ENCODE measurements at places on chromosomes 12 and 14.

DNA sequence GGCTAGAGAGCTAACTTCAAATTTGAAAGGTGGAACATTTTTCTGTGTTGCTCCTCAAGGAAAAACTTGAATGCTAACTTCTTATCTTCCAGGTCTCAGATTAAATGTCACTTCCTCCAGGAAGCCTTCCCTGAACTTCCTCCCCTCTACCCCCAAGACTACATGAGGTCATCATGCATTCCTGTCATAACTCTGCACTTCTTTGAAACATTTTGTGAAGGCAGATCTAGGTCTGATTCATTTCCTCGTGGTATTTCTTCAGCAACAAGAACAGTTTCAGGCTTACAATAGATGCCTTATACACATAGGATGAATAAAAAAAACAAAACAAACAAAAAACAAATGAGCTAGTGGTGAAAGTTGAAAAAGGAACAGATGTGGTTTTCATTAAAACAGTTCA is 97.1 kb upstream of the SRRM4 start:
- DNase-seq = no peak

DNA sequence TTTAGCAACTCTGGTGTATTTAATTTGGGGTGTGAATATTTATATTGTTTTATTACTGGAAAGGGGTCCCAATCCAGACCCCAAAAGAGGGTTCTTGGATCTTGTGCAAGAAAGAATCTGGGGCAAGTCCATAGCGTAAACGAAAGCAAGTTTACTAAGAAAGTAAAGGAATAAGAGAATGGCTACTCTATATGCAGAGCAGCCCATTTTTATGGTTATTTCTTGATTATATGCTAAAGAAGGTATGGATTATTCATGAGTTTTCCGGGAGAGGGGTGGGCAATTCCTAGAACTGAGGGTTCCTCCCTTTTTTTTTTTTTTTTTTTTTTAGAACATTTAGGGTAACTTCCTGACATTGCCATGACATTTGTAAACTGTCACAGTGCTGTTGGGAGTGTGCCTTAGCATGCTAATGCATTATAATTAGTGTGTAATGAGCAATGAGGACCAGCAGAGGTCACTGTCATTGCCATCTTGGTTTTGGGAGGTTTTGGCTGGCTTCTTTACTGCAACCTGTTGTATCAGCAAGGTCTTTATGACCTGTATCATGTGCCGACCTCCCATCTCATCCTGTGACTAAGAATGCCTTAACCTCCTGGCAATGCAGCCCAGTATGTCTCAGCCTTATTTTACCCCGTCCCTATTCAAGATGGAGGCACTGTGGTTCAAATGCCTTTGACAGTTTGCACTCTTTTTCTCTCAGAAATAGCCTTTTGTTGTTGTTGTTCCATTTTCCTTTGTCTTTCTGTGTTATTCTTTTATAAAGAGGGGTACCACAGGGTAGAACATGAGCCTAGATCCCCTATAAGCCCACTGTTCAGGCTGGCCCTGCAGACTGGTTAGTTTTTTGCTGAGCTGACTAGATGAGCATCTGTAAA is 75.5 kb upstream of the DCD start:
- peak; percentile 24 for DNase-seq

GRCh38 chr12:107859367-107859766 is 84.9 kb downstream of the ASCL4 start:
- no peak for DNase-seq

DNA sequence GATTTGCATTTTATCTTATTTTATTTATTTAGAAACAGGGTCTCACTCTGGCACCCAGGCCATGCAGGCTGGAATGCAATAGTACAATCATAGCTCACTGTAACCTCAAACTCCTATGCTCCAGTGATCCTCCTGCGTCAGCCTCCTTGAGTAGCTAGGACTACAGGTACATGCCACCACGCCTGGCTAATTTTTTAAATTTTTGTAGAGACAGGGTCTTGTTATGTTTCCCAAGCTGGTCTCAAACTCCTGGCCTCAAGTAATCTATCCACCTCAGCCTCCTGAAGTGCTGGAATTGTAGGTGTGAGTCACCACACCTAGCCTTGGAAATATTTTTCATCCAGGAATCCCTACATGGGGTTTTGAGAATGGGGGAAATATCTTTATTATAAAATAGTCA is 84.6 kb downstream of the MAPKAPK5 start:
- no peak for DNase-seq

GRCh38 chr12:121576851-121577391 is 3.9 kb downstream of the KDM2B start:
- no peak for DNase-seq

DNA sequence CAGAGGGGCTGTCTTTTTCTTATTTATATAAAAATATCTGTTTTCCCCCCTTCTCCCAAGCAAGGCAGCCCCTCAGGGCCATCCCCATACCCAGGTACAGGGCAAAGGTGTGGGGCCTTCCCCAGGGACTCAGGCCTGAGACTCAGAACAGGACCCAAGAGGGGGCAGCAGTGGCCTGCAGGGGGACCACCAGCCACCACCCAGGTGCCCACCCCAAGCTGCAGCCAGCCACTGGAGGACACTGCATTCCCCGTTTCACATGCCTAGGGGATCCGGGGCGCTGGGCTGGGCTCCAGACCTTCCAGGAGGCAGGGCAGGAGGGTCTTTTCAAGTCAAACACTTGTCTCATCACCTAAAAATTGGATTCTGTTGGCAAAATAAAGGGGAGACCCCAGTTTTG is 83.3 kb downstream of the SCARB1 start:
- DNase-seq = no peak

- DNase-seq = no peak
These were observed 17.1 kb downstream of the OTUB2 start for GRCh38 chr14:94043111-94043755.

DNA sequence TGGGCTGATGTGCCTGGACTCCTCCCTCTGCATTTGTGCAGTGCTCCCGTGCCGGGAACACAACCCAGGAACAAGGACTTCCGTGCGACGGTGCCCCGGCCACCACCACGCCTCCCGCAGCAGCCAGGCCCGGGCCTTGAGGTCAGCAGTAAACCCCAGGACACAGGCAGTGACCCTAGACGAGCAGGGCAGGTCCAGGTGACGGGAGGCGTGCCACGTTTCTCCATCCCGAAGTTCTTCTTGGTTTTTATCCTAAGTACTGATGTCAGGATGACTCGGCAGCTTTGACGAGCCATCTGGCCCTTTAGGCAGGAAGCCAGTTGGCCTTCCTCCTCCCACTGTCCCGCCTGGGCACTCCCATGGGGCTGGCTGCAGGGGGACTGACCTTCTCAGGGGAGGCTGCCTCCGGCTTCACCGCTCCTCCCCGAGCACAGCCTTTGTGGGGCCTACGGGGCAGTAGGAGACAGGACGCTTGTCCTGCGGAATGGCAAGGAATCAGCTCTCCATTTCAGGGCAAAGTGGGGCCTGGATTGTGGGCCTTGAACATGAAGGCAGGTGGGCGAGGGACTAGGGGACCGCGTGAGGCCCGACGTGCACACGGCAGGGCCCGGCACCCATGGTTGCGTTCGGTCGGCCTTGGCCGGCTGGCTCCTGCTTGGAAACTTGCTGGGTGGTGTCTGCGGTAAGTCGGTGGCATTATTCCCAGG is 94.1 kb downstream of the FBXL14 start:
- DNase-seq = no peak

- no peak for DNase-seq
These were observed 630.9 kb downstream of the DIO2 start for GRCh38 chr14:79580414-79580813.

DNA sequence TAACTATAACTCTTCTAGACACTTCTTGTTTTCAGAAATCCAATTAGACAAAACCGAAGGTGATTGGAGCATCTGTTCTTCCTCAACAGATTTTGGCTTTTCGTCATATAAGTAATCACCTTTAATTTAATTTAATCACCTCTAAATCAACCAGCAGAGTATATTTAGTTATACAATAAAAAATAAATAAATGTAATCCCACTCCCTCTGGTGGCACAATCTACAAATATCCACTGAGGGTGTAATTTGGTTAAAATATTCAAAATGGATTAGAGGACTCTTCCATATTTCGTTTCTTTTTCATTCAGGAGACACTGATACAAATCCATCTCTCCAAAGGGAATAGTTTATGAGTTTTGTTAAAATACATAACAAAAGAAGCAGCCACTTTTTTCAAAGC is 18.3 kb upstream of the SLC35F4 start:
- DNase-seq = no peak

GRCh38 chr12:99758997-99759396 is 111.4 kb downstream of the GARIN6 start:
- no peak for DNase-seq

GRCh38 chr14:74616507-74616906 is 4.5 kb upstream of the LTBP2 start:
- no peak for DNase-seq

DNA sequence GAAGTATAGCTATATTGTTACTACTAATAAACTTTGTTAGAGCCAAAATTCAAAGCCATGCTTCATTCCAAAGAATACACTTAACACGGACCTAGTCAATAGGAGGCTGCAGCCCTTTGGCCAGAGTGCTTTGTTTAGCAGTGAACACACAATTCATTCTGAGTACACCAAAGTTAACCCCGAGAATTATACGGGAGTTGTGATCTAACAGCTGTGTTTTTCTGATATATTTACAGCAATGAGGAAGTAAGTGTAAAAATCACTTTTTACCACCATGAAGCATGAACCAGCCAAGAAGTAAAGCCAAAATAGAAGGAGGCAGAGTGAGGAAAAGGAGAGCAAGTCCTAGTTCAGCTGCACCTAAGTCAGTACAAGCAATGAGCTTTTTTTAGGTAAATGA is 156.8 kb upstream of the PDE3A start:
- no peak for DNase-seq

DNA sequence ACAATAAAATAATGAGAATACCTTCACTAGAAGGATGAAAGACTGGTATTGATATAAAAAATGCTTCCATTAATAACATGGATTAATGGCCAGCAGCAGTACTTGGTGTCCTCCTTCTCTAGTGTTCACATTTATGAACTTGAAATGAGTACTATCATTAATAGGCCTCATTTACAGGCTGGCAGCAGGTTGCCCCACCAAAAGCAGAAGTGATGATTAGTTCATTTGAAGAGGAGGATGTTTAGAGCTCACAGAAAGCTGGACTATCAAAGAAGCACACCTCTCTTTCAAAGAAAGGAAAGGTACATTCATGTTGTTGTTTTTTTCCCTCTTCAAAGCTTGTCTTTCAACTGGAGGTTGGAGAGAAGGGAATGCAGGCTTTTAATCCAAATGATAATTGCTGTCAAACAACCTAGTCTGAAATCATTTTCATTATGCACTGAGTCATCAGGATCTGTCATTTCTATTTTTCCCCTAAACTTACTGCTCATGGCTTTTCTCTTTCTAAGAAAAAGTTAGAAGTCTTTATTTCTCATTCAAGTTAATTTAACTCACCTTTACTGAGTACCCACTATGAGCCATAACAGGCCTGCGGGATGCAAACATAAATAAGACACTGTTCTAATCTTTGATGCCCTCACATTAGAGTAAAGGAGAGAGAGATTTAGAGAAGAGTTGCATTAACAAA is 157.9 kb upstream of the GRIP1 start:
- DNase-seq = no peak

DNA sequence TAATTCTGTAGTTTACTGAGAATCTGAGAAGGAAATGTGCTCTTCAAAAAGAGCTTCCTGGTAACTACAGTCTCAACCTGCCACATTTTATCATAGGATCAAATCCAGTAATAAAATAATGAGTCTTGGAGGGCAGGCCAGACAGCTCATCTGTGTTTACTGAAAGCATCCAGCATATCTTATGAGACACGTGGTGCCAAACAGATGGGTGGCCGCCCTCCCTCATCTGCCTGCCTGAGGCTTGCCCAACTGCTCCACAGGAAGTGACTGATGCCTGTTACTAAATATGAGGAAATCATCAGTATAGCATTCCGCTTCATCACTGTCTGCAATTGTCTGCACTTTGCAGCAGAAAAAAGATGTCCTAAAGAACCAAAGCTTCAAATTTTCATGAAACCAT is 13.5 kb downstream of the DHRS7 start:
- peak; percentile 53 for DNase-seq

DNA sequence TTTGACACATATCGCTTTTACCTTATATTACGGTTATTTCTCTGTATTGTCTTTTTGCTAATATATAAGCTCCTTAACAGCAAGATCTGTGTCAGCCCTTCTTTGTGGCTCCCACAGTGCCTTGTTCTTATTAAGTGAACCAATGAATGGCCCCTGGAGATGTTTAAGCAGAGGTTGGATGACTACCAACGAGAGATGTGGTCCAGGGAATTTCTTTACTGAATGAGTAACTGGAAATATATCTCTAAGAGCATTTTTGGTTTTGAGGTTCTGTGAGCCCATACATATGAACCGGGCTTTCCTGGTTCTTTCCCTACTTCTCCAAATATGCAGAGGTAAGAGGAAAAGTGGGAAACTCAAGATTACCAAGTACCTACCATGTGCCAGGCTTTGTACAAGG is 23.5 kb downstream of the CALCOCO1 start:
- no peak for DNase-seq

DNA sequence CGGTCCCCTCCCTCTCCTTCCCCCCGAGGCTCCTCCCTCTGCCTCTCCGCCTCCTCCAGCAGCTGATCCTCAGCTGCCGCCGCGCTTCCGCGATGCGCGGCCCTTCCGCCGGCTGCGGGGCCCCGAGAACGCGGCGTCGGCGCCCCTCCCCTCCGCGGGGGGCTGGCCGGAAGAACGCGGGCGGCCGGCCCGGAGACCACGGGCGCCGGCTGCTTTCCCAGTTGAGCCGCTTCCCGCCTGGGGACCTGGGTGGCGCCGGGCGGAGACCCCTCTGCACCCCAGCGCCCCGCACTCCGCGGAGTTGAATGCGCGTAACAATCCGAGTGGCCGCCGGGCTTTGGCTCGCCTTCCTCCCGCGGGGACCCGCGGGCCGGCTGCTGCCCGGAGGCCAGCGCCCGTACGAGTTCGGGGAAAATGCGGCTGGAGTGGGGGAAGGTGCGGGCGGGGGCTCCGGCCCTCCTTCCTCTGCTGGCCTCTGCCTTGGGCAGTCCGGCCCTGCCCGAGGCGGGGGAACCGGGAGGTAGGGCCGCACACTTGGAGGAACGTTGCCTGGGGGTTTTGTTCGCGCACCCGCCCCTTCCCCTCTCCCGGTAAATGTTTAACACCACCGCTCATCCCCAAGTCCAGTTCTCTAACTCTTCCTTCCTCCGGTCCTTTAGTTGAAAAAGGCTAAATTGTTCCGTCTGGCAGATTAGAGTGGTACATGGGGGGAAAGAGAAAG is 393 bp upstream of the DCAF5 start:
- DNase-seq = no peak

DNA sequence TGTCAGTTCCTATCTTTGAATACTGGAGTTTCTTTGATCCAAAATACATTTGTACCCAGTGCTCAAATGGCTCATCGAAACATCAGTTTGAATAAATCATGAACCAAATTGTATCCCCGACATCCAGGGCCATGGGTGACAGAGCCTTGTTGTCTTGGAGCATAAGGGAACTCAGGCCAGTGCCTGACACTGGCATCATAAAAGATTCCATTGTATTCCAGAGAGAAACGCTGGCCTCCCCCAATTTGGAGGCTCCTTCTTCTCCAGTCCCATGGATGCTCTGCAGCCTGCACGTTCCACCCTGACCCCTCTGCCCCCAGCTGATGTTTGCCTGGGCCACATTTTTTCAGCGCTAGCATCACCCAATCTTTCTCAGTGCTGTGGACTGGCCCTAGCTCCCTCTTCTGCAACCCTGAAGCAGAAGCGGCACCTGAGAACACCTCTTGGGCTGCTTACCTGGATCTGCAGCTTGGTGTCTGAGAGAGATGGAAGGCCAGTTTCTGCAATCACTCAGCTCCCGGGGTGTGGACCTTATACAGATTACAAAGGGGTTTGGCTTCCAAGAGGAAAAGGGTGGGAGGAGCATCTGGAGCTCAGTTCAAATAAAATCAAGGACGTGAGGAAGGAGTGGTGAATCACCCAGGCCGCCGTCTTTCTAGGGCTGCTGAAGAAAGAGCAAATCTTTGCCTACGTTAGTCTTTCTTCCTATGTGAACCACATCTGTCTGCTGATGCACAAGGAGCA is at the start of gene RNASE1:
RNASE1 (minus strand) TSS at position 504 of the 744 bp plus-strand sequence. CDS start 776 bp downstream, outside the sequence.
- DNase-seq = no peak
